ENCODE measurements at places on chromosomes 11 and 22. TPM values are rescaled to one million over a fixed set of nuclear protein-coding genes. Genes with fewer than 3 reads are reported as not detected.
A peak's percentile ranks its signal among the peaks of the same experiment; 100 is the strongest.

The C11orf52 gene
- total RNA-seq: 0.28 TPM

The CASP5 gene
- total RNA-seq: not detected

The KDM4E gene
- not detected for total RNA-seq

The MRGPRX3 gene
- total RNA-seq: not detected

The ACRV1 gene
- total RNA-seq: not detected

The GALNT18 gene
- total RNA-seq: 11.3 TPM

The TMEM191C gene
- 0.28 TPM for total RNA-seq

The C1QTNF5 gene
- 1.9 TPM for total RNA-seq

The C11orf97 gene
- total RNA-seq: not detected

The CNIH2 gene
- 0.54 TPM for total RNA-seq

The SC5D gene
- total RNA-seq: 21.3 TPM

The SLC16A8 gene
- total RNA-seq: not detected

The GVQW3 gene
- 1.1 TPM for total RNA-seq

The GPHA2 gene
- not detected for total RNA-seq

- DNase-seq: no peak
These were observed 2.5 kb downstream of the USP18 start for GRCh38 chr22:18152519-18152918.

GRCh38 chr11:73975479-73975757, 7.2 kb downstream of the UCP2 start:
- no peak for DNase-seq

- no peak for DNase-seq
These were observed 84.4 kb downstream of the ARHGEF12 start for GRCh38 chr11:120420572-120420971.

DNA sequence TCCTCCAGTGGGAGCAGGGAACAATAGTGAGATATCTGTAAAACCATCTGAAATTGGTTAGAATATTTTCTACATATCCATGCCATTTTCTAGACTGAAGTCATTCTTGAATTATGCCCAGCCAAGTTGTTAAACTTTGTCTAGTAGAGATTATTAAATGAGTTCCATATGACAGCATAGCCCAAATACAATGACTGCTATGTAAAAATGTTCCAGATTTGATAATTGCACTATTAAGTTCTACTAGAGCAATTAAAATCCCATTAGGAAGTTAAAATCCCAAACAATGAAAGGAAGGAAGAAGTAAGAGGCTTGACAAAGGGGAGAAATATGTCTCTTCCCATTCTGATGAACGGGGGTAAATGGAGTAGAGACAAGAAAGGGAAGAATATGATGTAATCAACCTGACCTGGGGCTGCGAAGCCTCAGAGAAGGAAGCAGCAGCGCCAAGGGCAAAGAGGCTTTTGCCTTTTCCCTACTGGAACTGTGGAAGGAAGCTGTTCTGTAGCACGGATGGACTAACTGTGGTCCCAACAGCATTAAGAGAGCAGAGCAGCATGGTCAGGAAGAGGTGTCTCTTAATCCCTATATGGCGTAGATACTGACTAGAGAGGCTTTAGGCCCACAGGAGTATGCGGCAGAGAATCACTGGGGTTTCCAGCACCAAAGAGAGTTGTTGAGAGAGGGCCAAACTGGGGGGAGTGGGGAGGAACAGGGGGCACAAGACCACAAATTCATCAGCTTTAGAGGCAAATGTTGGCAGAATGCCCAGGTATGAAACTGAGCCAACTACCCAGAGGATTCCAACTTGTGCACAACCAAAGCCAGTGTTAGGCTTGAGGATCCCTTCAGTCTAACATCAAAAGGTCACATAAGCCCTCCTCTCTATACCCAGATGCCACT, 26.7 kb downstream of the RRP8 start:
- DNase-seq: peak; percentile 68

GRCh38 chr22:16776080-16776479, 49.1 kb downstream of the XKR3 start:
- DNase-seq: no peak

- DNase-seq: no peak
These were observed 1512.0 kb downstream of the BRD1 start for GRCh38 chr22:48315439-48316256.

DNA sequence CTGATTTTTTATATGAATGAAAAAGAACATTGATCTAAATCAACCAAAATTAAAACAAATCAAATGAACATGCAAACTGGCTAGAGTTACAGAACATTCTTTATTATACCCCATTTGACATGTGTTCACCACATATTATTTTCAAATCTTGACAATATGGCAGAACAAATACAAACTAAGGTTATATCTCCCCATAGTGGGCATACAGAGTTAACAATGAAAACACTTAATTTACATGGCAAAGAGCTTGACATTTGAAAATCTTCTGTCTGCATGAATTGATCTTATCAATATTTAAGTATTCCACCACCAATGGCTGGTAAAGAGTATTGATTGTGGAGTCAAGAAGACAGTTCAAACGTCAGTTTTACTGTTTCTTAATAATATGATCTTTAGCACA, 197.9 kb upstream of the ANO3 start:
- no peak for DNase-seq

DNA sequence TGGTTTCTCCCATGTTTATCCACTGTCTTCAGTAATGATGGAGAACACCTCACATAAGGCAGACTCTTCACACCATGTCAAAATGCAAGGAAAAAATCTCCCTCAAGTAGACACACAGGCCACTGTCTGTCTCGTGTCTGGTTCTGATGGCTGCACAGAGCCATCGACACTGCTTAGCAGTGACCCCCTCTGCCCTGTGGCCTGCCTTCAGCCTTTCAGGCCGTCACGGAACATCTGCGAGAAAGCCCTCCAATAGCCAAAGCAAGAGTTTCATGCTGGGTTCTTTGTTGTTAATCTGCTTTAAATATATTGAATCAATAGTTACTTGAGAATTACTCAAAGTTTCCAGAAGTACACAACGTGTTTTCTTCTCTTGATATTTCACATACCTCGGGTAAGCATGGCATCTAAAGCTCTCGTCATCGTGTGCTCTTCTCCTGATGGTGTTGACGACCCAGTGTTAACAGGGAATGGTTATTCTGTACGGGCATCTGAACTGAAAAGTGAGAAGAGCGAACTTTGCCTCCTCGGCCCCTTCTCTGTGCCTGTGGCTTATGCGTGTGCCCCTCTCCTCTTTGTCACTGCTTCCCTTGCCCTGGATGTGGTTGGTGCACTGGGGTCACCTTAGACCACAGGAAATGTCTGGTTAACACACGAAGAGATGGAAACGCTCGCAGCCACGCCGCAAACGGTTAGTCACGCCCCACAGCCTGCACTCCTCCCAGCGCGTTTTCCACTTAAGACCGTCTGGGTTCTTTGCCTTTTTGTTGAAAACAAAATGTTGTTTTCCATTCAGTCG, 33.4 kb upstream of the CTTN start:
- no peak for DNase-seq

GRCh38 chr11:79076526-79077115, 364.2 kb downstream of the TENM4 start:
- no peak for DNase-seq

GRCh38 chr11:130472434-130472961, 24.1 kb downstream of the ADAMTS15 start:
- DNase-seq: no peak

DNA sequence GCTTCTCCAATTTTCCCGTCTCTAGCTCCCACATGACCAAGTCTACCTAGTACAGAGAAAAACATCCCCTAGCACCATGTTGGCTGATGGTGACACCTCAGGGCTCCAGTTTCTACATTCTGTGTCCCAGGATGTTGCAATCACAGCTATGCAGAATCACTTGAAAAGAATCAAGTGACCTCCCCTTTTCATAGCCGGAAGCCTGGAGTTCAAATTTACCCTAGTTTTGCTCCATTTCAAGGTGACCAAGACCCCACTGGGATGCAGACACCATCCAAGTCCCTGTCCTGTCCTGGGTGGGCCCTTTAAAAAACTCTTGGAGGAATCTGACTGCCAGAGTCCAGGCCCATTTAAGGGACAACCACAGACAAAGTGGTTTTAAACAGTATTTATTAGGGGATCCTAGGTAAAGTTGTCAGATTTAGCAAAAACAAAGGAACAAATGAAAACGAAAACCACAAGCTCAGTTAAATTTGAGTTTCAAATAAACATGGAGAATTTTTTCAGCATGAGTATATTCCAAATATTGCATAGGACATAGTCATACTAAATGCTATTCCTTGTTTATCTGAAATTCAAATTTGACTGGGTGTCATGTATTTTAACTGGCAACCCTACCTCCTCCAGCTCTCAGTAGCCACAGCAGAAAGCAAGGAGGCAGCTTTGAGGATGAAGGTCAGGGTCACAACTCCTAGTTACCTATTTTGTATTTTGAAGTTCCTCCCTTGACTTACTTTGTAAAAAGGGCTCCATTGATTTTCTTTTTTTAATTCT, 52.4 kb downstream of the MIAT start:
- peak; percentile 76 for DNase-seq

- no peak for DNase-seq
These were observed 977.7 kb downstream of the JRKL start for GRCh38 chr11:97367406-97368083.

GRCh38 chr11:57116654-57117053, 65.1 kb upstream of the LRRC55 start:
- peak; percentile 44 for DNase-seq

DNA sequence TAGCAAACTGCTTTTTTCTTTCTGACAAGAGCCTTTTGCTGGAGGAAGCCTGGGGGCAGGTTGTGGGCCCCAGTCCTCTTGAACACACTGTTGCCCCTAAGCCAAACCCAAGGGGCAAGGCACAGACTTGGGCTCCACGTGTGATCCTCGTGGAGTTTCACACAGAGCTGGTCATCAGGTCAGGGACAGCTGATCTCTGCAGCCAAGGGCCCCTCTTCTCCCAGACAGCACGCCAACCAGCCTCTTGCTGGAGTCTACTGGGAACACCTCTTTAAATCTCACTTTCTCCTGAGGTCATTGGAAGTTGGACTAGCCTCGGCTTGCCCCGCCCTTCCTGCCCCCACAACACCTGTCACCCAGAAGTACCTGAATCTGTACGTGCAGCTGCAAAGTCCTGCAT, 39.8 kb downstream of the C11orf58 start:
- DNase-seq: no peak

DNA sequence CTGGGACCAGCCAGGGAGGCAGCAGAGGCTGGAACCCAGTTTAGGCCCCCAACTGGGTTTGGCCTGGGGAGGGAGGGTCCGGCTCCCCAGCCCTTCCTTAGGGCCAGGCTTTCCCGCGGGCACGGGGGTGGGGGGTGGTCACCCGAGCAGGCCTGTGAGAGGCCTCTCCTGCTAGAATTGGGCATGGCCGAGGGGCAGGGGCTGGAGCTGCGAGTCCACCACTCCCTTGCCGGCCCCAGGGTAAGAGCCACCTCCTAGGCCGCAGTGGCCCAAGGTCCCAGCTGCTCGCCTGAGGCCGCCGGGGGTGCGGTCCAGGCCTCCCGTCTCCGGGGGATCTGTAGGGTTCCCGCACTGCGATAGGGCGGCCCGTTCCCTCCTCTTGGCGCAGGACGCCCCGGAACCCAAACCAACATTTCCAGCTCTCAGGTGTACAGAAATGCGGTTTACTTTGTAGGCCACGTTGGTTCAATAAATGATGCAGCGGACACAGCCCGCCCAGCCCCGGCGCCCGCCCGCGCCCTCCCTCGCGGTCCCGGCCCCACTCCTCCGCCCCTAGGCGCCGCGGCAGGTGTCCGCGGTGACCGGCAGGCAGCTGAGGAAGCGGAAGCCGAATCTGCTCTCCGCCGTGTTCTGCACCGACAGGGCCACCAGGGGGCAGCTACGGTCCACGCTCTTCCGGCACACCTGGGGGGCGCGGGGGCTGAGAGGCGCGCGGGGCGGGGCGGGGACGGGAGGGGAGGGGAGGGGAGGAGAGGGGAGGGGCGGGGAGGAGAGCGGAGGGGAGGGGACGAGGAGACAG, 5.9 kb downstream of the LMNTD2 start:
- no peak for DNase-seq

DNA sequence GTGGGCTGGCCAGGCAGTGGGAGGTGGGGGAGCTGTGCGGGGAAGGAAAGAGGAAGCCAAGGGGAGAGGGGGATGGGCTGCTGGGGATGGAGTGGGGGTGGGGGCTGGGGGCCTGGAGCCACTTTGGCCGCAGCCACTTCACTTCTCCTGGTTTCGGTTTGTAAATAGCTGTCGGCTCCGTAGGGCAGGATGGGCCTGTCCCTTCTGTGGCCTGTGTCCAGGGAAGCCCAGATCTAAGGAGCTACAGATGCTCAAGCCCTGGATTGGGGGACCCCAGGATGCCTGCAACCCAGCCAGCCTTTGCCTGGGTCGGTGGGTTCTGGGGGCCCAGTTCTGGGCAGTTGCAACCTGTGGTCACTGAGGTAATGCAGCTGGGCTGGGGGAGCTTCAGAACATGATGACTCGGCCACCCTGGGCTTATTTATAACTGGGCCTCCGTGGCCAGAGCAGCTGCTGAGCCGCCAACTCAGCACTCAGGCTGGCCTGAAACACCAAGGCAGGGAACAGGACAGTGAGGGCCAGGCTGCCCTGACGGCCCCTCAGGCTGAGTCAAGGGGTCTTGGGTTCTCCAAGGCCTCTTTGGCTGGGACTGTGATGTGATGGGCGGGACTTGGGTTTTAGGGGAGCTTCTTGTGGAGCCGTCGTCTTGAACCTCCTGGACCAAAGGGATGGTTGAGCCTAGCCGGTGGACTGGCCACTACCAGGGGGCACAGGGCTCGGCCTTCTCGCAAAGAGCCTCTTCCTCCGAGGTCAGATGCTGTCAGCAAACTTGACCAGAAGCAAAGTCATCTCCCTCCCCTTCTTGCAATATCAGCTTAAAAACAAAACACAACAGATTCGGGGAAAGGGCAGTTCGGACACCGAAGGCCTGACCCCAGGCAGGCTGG, 15.0 kb upstream of the SLC39A13 start:
- DNase-seq: peak; percentile 88

DNA sequence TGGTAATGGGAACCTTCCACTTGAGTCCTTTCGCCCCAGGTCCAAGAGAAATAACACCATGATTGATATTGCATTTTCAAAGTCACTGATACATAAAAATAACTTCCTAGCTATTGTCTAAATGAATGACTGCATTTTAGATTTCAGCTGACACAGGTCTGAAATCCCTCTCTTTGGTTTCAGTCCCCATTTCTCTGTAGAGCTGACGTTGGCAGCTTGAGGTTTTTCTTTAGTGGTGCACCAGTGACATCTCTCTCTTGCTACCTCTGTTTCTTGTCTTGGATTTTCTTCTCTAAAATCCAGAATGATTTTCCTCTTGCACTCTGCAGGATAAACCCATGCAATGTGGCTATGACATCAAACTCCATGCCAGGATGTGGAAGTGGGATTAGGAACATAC, 31.7 kb upstream of the SORL1 start:
- no peak for DNase-seq

- peak; percentile 4 for DNase-seq
These were observed 268.6 kb upstream of the SESN3 start for GRCh38 chr11:95499516-95500135.

GRCh38 chr11:15967966-15968365, 388.4 kb downstream of the SOX6 start:
- peak; percentile 76 for DNase-seq

DNA sequence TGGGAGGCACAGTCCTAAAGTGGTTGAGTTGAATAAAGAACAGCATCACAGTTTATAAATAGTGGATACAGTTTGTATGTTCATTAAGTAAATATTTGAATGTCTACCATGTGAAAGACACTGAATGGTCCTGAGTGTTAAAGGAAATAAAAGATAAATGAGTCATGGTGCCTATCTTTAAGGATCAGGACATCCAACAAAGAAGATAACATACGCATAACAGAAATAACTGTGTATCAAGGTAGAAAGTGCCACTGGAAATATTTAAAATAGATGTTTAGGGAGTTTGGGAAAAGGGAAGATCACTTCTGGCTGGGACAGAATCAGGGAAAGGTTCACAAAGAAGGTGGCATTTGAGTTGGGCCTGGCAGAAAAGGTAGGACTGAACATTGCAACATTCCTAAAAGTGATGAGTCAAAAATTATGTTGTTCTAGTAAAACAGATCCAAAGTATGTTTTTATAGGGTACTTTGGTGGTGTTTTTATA, 41.5 kb downstream of the CSTPP1 start:
- peak; percentile 52 for DNase-seq
